Ovary (tissue), 10 donors: ENCODE measurements at places on chromosomes 5 and 9. TPM values are rescaled to one million over a fixed set of nuclear protein-coding genes. Genes with fewer than 3 reads are reported as not detected.

DNA sequence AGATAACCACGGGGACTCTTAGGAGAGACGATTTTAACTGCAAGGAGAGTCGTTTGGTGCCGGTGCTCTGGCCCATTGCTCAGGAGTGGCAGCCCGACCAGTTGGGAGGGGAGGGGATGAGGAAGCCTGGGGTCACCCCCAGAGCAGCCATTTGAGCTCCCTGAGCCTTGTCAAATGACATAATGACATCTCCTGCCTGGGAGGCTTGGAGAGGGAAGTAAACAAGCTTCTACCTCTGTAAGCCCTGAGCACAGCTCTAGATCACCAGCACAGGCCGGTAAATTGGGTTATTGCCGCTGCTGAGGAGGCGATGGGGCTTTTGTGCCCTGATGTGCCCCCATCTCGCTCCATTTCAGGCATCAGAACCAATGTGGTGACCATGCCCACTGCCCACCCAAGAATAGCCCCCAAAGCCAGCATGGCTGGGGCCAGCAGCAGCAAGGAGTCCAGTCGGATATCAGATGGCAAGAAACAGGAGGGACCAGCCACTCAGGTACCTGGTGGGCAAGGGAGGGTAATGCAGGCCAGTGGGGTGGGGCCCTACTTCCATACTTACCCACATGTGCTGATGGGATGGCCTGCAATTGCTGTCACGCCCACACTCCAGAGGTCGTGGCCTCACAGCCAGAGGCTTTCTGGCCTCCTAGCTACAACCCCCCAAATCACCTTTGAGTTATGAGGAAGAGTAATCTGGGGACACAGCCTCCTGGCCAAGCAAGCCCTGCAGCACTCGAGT is 23.0 kb downstream of the CD74 start:
- no peak for DNase-seq

GRCh38 chr9:17578577-17578910 is 322 bp upstream of the SH3GL2 start:
- DNase-seq, result no peak

GRCh38 chr9:125536776-125537175 is 170.2 kb downstream of the MAPKAP1 start:
- no peak for DNase-seq

DNA sequence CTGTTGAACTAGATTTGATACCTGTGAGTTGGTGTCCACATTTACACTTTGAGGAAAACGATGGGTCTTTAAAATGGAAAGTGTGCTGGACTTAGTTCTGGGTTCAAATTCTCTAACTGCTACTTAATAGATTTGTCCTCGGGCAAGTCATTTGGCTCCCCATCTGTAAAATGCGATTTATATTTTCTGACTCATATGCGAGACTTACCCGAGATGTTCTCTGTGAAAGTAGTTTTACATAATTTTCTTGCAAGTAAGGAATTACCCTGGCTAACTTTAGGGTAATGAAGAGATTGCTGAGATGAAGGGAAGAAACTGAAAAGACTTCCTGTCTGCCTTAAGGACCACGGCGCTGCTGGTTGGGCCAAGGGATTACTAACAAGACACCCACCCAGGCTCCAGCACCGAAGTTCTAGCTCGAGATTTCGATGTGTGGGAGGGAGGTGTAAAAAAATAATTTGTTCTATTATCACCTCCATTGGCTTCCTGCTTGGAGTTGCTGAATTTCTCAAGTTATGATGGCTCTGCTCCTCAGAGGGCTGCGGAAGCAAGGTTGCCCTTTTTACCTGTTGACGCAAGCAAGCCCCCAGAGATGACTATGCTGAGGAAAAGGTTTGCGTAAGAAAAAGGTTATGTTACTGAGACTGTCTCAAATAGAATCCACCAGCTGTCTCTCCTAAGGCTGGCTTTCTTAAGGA is 24.1 kb downstream of the PCSK1 start:
- DNase-seq, result no peak

DNA sequence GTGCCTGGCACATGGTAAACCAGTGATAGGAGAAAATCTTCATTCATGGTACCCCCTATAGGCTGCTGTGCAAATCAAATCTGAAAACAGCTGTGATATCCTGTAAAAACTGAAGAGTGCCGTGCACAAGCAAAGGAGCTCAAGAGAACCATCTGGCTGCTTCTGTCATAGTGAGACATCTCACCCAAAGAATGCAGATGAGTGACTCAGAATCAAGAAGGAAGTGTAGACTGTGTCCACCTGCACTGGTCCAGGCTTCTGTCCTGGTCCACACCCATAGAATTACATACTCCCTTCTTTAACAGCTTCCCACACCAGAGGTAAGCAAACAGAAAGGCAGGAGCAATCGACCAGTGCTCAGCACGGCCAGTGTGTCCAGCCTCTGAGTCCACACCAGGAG is 195.9 kb downstream of the ASTN2 start:
- DNase-seq, result no peak

DNA sequence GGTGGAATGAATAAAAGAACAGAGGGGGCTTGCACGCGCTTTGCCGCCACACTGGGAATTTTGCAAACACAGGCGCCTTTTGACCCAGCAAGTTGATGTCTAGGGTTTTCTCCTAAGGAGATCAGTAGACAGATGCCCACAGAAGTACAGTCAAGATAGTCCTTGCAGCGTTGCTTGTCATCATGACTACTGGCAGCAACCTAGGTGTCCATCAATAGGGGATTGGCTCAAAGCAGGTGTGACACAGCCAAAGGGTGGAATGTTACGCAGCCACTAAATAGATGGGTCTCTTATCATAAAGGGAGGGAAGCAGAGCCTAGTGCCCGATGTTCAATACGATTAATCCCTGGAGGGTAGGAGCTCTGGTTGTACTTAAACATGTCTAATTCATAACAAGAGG is 63.8 kb upstream of the GGTA1 start:
- DNase-seq, result no peak

- peak; percentile 74 for DNase-seq
These were observed 3.7 kb downstream of the TLN1 start for GRCh38 chr9:35728041-35728971.

- DNase-seq, result peak; percentile 68
These were observed 86.6 kb upstream of the SAP30L start for GRCh38 chr5:154359221-154359573.

- DNase-seq, result peak; percentile 82
These were observed 16.0 kb downstream of the ZNF462 start for GRCh38 chr9:106878934-106879333.

- no peak for DNase-seq
These were observed 27.0 kb downstream of the MSX2 start for GRCh38 chr5:174751154-174752000.

GRCh38 chr9:99057665-99058625 is 47.0 kb upstream of the TGFBR1 start:
- no peak for DNase-seq

GRCh38 chr5:80190960-80191359 is 64.9 kb downstream of the SERINC5 start:
- DNase-seq, result no peak

DNA sequence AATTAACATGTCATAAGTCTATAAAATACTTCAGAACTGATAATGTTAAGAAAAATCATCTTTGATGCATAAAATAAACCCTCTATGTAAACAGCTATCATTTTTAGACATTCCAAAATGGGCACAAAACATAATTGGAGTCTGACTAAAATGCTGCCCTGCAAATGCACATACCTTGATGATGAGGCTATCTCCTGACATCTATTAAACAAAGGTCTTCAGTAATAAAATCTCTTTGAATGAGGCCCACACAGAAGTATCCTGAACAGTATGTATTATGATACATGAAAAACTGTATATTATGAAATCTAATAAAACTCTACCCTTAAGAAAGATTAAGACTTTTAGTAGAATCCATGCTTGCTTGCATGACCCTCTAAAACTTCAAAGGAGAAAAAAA is 66.1 kb downstream of the FBXL17 start:
- DNase-seq, result no peak

DNA sequence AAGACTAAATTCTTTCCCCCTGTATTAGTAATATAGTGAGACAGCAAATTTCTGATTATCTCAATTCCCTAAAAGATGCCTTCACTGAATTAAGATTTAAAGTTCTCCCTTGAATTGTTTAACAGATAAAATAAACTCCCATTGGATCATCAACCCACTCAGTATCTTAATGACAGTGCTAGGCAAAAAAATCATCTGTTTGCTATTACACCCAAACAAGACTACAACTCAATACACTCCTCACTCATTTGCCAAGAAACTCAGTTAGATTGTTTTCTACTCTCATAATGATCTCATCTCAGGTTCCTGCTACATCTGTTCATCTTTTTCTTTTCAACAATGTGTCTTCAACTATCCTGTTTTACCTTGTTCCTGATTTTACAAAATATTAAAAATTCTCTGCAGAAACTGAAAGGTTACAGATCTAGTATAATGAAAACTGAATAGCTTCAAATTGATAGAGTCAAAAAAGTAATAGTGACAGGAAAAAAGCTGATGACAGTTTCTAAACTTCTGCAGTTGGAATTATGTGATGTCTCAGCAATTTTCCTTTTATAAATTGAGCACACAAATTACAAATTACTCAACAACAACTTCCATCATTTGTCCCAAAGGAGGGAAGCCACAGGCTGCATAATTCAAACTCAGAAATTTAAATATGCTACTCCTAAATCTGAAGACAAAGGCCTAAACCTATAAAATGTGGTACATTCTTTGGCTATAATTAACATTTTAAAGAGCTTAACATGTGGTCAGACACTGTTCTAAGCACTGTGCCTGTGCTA is 39.4 kb downstream of the HOMER1 start:
- DNase-seq, result no peak

DNA sequence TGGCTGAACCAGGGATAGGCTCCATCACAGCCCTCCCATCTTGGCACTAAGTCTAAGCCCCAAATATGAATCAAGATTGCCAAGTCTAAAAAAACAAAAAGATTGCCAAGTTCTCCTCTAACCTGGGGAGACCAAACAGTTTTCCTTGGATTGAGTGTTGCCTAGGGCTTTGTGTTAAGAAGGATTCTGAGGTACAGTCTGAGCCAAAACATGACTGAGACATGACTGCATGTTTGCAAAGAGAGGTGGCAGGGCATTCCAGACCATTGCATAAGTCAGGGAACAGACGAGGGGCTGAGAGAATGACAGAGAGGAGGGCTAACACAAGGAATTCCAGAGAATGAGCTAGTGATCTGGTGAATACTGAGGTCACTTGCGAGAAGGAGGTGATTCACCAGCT is 11.4 kb downstream of the LAMC3 start:
- no peak for DNase-seq

DNA sequence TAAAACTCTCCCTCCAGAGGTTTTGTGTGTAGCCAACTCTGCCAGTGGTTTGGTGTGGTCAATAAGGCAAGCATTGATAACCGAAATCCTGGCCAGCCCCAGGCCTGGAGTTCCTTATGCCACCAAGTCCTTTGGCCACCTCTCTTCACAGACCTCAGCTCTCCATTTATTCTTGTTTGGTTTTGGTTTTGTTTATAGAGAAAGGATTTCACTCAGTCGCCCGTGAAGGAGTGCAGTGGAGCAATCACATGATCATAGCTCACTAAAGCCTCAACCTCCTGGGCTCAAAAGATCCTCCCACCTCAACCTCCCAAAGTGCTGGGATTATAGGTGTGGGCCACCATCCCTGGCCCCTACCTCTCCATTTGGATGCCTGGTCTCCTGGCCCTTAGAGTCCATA is 55.4 kb upstream of the PPARGC1B start:
- DNase-seq, result no peak

DNA sequence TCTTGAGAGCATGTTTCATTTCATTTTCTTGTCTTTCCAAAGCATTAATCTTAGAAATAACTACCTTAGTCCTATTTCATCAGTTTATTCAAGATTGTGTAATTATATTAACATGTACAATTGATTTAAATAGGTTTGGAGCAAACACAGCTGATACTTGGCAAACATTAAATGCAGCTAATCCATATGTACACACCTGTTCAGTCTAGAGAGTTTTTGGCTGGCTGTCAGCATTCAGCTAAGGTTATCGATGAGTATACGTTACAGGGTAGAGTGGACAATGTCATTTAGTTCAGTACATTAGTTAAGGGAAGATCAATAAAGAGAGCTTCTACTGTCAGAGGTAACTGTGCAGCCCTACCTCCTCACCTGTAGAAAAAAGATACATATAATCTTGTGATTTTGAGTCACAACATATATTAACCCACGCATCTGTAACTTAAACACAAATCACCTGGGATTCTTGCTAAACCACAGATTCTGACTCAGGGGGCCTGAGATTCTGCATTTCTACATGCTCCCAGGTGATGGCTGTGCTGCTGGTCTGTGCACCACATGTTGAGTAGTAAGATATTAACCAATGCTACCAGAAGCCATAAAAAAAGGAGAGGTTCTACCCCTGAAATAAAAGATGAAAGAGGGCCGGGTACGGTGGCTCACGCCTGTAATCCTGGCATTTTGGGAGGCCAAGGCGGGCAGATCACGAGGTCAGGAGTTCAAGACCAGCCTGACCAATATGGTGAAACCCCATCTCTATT is 34.1 kb upstream of the PCA3 start:
- no peak for DNase-seq

- no peak for DNase-seq
These were observed 60.2 kb downstream of the NRG2 start for GRCh38 chr5:139982975-139983240.

DNA sequence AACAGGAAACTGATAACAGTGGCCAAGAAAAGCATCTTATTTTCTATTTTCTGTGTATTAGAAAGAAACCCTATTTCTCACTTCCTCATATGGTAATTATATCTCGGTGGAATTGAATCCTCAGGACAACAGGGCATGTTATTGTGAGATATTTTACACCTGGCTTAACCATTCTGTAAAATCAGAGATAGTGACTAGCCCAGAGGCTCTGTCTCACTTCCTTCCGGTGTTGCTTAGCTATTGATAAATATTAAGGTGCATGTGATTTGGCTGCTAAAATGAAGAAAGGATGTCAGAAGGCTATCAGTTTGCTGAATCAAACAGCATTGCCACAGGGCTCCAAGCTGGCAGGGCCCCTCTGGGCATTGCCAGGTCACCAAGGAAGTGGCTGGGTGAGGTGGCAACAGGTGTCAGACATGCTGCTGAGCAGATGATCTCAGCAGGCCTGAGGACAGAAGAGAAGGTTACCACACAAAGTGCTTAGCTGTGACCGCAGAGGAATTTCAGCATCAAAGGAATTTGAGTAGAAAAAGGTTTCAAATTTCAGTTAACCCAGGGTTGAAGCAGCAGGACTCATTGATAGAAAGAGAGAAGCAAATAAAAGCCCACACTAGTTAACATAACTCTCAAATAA is 330.7 kb downstream of the PDE4D start:
- no peak for DNase-seq

HAVCR1 gene
- polyA plus RNA-seq, result not detected

OBP2B gene
- not detected for polyA plus RNA-seq

LECT2 gene
- not detected for polyA plus RNA-seq

BRD3 gene
- polyA plus RNA-seq, result 14.9 TPM

TNFSF8 gene
- 0.38 TPM for polyA plus RNA-seq

RMI1 gene
- 3.4 TPM for polyA plus RNA-seq

FOXD4 gene
- polyA plus RNA-seq, result 0.12 TPM

RGMB gene
- 28.3 TPM for polyA plus RNA-seq

PCDHGB5 gene
- 4.5 TPM for polyA plus RNA-seq

CDO1 gene
- polyA plus RNA-seq, result 12.7 TPM

CDX1 gene
- polyA plus RNA-seq, result 0.18 TPM
